Inflammatory macrophage treated with lipopolysaccharide for 4 hours (primary cell): ENCODE measurements at places on chromosomes 13 and 19.

DNA sequence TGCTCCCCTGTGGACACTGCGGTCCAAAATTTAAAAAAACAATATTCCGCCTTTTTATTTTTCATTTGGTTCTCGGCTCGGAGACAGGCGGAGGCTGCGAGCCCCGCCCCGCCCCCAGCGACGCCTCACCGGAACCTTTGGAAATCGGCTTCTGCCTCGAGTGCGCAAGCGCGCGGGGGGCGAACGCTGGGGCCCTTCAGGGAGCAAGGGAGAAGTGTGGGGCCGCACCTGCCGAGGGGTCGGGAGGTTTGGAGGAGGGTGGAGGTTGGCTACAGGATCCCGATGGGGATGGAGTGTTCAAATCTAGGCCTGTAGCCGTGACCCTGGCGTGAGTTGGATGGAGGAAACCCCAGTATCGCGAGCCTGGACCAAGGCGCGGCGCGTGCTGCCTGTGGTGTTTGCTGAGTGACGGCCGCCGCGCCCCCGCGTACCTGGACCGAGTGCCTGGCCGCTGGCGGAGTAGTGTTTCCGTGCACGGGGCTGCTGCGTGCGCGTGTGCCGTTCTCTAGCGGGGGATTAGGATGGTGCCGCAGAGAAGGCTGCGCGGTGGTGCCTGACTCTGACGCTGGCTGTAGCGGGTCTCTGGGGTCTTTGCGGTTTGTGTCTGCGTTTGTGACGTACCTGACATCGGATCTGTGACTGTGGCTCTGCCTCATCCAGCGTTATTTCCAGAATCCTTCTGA is 565 bp upstream of the ZFP30 start:
- DNase-seq, result peak; percentile 83

DNA sequence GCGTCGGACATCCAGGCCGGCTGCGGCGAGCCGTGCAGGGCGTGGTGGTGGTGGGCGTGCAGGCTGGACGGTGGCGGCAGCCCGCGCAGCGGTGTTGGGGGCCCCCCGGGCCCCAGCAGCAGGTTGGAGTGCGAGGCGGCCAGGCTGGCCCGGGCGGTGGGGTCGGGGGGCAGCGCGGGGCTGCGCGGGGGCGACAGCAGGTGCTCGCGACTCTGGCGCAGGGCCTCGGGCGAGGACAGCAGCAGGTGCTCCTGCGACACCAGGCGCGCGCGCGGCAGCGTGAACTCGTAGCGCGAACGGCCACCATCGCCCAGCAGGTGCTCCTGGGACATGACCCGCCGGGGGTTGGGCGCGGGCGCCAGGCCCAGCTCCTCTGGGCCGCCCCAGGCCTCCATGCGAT is 9.8 kb downstream of the SHISA7 start:
- DNase-seq, result no peak

- DNase-seq, result no peak
Measured at GRCh38 chr19:41373993-41374392, 2.3 kb upstream of the TMEM91 start.

- DNase-seq, result no peak
Measured at GRCh38 chr19:55112777-55113569, 4.5 kb downstream of the PPP1R12C start.

DNA sequence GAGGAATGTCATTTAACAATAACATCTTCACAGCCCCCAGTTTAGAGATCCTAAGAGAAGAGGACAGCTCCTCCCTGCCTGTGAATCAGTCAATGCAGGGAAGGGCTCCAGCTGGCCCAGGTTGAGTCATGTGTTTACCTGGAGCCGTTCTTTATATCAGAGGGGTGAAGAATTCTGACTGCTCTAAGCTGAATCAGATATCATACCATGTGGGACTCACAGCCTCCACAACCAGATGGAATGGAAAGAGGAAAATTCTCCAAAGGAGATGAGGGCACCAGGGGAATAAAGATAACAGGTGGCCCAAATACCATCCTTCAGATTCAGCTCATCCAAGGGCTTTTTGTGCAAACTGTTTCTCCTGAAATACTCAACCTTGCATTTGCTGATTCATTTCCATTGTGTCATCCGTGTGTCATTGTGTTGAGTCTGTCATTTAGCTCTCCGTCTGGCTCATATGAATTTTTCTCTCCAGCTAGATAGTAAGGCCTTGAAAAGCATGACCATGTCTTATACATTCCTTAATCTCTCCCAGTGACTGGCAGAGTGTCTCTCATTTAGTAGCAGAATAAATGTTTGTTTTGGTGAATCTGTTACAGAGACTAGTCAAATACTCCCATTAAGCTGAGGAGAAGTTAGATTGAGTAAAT is 217.9 kb downstream of the RFC3 start:
- no peak for DNase-seq

- DNase-seq, result peak; percentile 81
Measured at GRCh38 chr19:1064661-1065605, 2.0 kb upstream of the ARHGAP45 start.

GRCh38 chr13:109700176-109700575 is 86.2 kb downstream of the IRS2 start:
- peak; percentile 50 for DNase-seq

- no peak for DNase-seq
Measured at GRCh38 chr13:91520952-91521351, 122.5 kb downstream of the GPC5 start.

- DNase-seq, result no peak
Measured at GRCh38 chr13:96273196-96273595, 183.3 kb downstream of the HS6ST3 start.

- DNase-seq, result no peak
Measured at GRCh38 chr13:112325142-112325808, 50.9 kb upstream of the SPACA7 start.

GRCh38 chr13:27250833-27251165 is 559 bp upstream of the RPL21 start:
- DNase-seq, result no peak

- no peak for DNase-seq
Measured at GRCh38 chr19:7982651-7983099, 22.8 kb downstream of the ELAVL1 start.
